ENCODE measurements at places on chromosomes 11 and 22. TPM values are rescaled to one million over a fixed set of nuclear protein-coding genes. Genes with fewer than 3 reads are reported as not detected.

FAM181B gene
- total RNA-seq: not detected

DNA sequence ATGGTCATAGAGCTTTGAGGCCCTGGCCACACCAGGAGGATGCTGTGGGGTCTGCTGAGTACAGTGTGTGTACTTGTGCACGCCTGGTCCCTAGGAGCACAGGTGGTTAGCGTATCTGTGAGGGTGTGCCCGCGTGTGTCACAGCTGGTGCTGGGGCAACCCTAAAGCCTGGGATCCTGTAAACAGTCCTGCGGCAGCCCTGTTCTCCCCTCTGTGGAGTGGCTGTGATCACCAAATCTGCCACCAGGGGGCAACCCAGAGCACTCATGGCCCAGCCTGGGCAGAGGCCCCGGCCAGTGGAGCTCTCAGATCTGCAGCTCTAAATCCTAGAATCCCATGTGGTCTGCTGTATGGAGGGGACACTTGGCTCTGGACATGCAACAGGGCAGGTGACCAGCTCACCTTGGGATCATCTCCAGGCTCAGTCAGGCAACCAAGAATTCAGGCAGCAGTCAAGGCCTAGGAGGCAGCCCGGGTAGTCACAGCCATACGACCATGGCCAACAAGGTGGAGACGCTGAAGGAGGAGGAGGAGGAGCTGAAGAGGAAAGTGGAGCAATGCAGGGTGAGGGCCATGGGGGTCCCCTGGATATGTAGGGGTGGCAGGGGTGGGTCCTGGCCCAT is 3.9 kb downstream of the SH3BP1 start:
- no peak overlapping the region for H3K4me3 ChIP-seq
- H3K27ac ChIP-seq: no peak overlapping the region
- H3K4me1 ChIP-seq: peaks cover 2% of the 10 kb centered on the region
- peak; percentile 70 for DNase-seq
- no peaks in the 10 kb centered on the region for H3K27me3 ChIP-seq

DNA sequence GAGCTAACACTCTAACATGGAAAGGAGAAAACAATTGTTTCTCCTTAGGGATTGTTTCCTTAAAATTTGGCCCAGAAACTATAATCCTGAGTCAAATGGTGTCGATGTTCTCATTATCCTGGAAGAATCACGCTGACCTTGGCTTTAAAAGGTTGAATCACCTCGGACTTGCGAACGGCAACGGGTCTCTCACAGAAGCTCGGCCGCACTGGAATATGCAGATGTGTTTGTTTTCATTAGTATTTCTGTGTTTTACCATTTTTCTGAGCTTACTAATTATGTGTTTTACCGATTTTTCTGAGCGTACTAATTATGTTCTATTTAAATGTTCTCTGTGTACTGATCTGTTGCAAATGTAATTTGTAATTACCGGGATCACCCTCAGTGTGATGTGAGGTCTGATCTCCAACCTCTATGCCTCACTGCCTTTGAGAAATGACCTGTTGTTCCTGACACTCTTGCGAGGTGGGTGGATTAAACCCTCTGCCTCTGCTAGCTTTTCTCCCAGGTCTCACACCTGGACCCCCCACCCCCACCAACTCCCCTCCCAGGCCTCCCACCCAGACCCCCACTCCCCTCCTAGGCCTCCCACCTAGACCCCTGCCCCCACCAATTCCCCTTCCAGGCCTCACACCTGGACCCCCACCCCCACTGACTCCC is 38.3 kb upstream of the BRSK2 start:
- H3K27ac ChIP-seq: no peak overlapping the region
- H3K4me1 ChIP-seq: no peaks in the 10 kb centered on the region
- H3K36me3 ChIP-seq: no peaks in the 10 kb centered on the region
- no peaks in the 10 kb centered on the region for H3K27me3 ChIP-seq

DNA sequence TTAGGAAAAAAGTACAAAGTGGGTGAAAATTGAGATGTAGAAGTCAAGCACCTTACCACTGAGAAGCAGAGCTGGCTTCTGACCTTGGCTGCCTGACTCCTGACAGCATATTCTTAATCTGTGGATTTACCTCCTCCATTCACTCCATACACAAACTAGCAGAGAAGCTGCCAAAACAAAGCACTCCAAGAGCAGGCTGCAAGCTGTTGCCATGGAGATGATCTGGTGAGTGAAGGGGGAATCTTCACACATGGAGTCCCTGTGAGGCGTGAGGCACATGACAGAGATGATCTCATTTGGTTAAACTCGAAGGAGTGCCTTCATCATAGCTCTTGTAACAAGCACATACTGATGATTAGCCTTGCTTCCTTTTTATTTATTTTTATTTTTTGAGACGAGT is 16.1 kb downstream of the COMMD9 start:
- DNase-seq: no peak
- no peak overlapping the region for H3K27ac ChIP-seq
- peaks cover 3% of the 10 kb centered on the region for H3K4me1 ChIP-seq
- no peaks in the 10 kb centered on the region for H3K27me3 ChIP-seq
- no peak overlapping the region for H3K4me3 ChIP-seq

GAL gene
- 6.1 TPM for total RNA-seq

- no peak overlapping the region for H3K27ac ChIP-seq
- H3K4me1 ChIP-seq: no peaks in the 10 kb centered on the region
- no peaks in the 10 kb centered on the region for H3K36me3 ChIP-seq
- no peak overlapping the region for H3K4me3 ChIP-seq
Measured at GRCh38 chr11:35516403-35516802, 9.0 kb downstream of the PAMR1 start.

STK33 gene
- total RNA-seq: 3.4 TPM

DNA sequence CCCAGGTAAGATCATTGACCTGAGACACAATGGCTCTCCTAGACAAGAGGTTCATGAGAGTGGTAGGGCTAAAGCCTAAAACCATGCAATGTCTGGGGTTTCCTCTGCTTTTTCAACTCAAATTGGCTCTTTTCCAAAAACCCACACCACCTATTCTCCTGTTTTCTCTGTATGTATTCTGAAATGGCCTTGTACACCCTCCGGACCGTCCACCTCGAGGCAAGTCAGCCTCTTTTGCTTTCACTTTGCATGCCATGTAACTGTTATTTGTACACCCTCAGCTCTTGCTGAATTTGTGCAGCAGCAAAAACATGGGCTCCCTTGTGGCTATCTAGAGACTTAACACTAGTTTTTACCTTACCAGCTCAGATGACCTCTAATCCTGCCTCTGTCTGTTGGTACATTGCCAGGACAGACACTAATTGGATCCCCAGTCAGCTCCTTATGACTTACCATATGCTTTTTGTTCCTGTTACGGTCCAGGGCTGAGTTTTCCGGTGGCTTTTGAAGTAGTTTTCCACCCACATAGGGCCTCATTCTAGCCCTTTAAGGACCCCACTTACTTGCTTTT is 288.0 kb downstream of the SBF2 start:
- DNase-seq: no peak
- no peaks in the 10 kb centered on the region for H3K27me3 ChIP-seq
- no peak overlapping the region for H3K27ac ChIP-seq
- H3K36me3 ChIP-seq: no peaks in the 10 kb centered on the region
- H3K4me1 ChIP-seq: no peaks in the 10 kb centered on the region

DNA sequence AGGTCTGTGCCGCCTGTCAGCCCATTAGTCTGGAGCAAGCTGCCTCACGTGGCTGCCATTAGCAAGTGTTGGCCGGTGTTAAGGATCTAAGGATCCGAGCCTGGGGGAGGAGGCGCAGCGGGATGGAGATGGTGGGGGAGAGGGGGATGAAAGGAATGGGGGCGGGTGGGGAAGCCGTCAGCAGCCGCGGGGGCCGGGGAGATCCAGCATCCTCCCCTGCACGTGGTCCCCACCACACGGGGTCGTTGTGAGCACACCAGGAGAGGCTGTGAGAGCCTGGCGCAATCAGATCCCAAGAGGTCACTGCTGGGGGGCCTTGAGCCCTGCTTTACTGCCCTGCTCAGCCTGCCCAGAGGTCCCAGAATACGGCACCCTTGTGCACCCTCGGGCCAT is 7.3 kb downstream of the CABP7 start:
- no peak overlapping the region for H3K4me3 ChIP-seq
- peak; percentile 10 for DNase-seq
- H3K27ac ChIP-seq: no peak overlapping the region
- no peaks in the 10 kb centered on the region for H3K27me3 ChIP-seq
- H3K36me3 ChIP-seq: peaks cover 2% of the 10 kb centered on the region
- H3K4me1 ChIP-seq: no peaks in the 10 kb centered on the region

GRCh38 chr11:132310390-132311375 is 940.3 kb downstream of the NTM start:
- no peak overlapping the region for H3K27ac ChIP-seq
- no peaks in the 10 kb centered on the region for H3K36me3 ChIP-seq
- no peaks in the 10 kb centered on the region for H3K27me3 ChIP-seq
- peaks cover 3% of the 10 kb centered on the region for H3K4me1 ChIP-seq

DNA sequence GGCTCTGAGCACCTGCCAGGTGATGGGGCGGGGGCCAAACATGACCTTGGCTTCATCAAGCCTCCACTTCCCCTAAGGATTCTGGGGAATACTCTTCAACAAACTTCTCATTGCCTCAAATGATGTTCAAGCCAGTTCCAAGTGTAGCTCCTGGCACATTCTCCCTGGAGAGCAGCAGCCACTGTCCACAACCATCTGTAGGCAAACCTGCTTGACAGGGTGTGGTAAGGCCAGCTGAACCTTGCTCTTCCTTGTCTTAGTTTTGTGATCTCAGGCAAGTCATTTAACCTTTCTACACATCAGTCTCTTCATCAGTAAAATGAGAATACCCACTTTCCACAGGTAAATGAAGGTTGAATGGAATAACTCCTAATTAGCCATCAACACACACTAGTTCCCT is 323.3 kb downstream of the TENM4 start:
- H3K36me3 ChIP-seq: no peaks in the 10 kb centered on the region
- H3K4me1 ChIP-seq: no peaks in the 10 kb centered on the region
- no peaks in the 10 kb centered on the region for H3K27me3 ChIP-seq
- DNase-seq: no peak
- H3K4me3 ChIP-seq: no peak overlapping the region

DNA sequence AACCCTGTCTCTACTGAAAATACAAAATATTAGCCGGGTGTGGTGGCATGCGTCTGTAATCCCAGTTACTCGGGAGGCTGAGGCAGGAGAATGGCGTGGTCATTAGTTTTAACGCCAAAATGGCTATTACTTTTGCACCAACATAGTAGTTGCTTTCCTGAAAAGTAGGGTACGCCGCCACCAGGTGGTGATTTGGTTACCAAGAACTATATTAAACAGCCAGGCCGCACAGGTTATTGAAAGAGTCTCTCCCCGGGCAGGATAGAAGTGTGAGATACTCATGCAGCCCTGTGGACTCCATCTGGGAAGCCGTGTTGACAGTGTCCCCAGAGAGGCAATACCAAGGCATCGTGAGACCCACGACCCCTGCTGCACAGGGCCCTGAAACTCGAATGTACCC is 24.6 kb upstream of the LRRC32 start:
- peak overlapping the region; percentile 72 for H3K27ac ChIP-seq
- H3K27me3 ChIP-seq: no peaks in the 10 kb centered on the region
- no peak overlapping the region for H3K4me3 ChIP-seq
- H3K36me3 ChIP-seq: no peaks in the 10 kb centered on the region
- peaks cover 30% of the 10 kb centered on the region for H3K4me1 ChIP-seq

INS gene
- total RNA-seq: not detected

OR51I1 gene
- not detected for total RNA-seq

- no peaks in the 10 kb centered on the region for H3K36me3 ChIP-seq
- H3K4me1 ChIP-seq: no peaks in the 10 kb centered on the region
- H3K4me3 ChIP-seq: no peak overlapping the region
- DNase-seq: no peak
- no peak overlapping the region for H3K27ac ChIP-seq
Measured at GRCh38 chr11:121431820-121432526, 20.1 kb upstream of the SORL1 start.

- H3K27me3 ChIP-seq: no peaks in the 10 kb centered on the region
- H3K36me3 ChIP-seq: no peaks in the 10 kb centered on the region
- DNase-seq: no peak
- no peaks in the 10 kb centered on the region for H3K4me1 ChIP-seq
- no peak overlapping the region for H3K4me3 ChIP-seq
Measured at GRCh38 chr11:869399-870126, 26.9 kb downstream of the TSPAN4 start.

DNA sequence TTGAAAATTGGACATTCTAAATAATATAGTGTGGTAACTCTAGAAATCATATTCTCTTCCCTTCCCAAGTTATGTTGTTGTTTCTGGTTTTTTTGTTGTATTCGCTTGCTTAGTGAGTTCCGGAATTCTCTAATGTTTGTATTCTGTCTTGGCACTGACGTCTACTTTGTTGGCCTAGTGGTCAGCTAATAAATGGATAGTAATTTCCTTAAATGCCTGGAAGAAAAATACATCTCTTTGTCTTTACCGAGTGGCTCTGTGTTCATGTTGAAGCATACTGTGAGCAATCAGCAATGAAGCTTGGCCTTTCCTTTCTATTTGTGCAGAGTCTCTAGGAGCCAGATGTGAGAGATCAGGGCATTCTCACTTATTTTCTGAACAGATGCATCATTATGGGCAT is 1225.7 kb downstream of the JRKL start:
- no peaks in the 10 kb centered on the region for H3K27me3 ChIP-seq
- peak; percentile 69 for DNase-seq

- H3K4me1 ChIP-seq: peaks cover 20% of the 10 kb centered on the region
- H3K36me3 ChIP-seq: no peaks in the 10 kb centered on the region
- peak overlapping the region; percentile 47 for H3K4me3 ChIP-seq
- H3K27ac ChIP-seq: no peak overlapping the region
- H3K27me3 ChIP-seq: no peaks in the 10 kb centered on the region
Measured at GRCh38 chr11:65226103-65226442, 35.7 kb upstream of the POLA2 start.

CFAP300 gene
- not detected for total RNA-seq

DNA sequence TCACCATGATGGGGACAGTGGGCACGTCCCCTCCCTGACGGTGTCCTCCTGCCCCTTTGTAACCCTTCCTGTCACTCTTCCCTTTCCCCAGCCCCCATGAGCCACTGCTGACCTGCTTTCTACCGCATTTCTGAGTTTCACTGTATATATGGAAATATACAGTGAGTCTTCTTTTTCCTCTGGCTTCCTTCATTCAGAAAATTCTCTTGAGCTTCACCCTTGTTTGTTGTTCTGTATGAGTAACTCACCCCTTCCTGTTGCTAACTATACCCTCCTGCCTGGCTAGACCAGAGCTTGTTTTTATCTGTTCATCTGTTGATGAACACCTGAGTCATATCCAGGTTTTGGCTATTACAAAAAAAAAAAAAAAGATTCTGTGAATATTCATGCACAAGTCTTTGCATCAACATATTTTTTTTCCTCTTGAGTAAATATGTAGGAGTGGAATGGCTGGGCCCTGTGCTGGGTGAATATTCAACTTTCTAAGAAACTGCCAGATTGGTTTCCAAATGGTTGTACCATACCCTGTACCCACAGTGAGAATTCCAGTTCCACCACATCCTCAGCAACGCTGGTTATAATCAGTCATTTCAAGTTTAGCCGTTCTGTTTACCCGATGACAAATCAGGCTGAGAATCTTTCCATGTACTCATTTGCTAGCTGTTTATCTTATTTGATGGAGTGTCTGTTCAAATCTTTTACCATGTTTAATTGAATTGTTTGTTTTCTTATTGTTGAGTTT is 62.0 kb downstream of the IGF2 start:
- peak overlapping the region; percentile 80 for H3K27ac ChIP-seq
- H3K27me3 ChIP-seq: no peaks in the 10 kb centered on the region
- peak; percentile 86 for DNase-seq
- H3K4me1 ChIP-seq: peaks cover 17% of the 10 kb centered on the region
- H3K36me3 ChIP-seq: no peaks in the 10 kb centered on the region

Measured in endothelial cell of umbilical vein (primary cell).